ENCODE measurements at places on chromosomes 7 and 10.

GRCh38 chr10:120593693-120594092, 136.7 kb downstream of the PLPP4 start:
- DNase-seq, result no peak

DNA sequence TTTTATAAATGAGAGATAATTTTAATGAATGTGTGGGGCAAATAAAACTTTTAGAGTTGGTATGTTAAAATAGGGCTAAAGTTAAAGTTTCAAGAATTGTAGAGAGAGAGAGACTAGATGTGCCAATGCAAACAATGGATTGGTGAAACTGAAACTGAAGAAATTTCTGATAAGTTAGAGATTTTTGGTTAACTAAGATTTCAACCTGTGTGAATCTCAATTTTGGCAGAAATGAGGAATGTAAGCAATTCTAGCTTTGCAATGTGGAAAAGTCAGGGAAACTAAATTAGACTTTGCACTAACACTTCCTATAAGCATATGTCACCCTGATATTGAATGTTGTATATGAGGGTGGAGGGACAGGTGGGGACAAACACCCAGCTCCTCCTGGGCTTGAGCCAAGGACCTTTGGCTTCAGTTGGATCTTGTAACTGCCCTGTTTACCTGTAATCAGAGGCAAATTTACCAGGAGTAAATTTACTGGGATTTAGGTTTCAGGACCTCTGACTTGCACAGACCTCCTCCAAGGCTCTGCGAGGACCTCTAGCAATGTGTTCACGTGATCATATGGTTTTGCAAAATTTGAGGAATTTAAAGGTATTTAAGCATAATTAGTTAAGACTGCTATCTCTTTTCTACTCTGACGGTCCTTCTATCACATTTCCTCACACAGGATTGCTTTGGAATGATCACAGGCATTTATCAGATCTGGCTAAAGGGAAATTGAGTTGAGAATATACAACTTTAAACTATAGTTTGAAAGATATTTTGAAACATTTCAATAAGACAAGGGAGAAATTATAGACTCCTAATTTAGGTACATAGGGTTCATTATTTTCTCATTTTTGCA, 33.1 kb upstream of the RPA3 start:
- DNase-seq, result no peak

GRCh38 chr7:2719007-2719406, 31.0 kb downstream of the AMZ1 start:
- DNase-seq, result peak; percentile 24

GRCh38 chr10:79059859-79060379, 8.8 kb upstream of the ZMIZ1 start:
- DNase-seq, result no peak

DNA sequence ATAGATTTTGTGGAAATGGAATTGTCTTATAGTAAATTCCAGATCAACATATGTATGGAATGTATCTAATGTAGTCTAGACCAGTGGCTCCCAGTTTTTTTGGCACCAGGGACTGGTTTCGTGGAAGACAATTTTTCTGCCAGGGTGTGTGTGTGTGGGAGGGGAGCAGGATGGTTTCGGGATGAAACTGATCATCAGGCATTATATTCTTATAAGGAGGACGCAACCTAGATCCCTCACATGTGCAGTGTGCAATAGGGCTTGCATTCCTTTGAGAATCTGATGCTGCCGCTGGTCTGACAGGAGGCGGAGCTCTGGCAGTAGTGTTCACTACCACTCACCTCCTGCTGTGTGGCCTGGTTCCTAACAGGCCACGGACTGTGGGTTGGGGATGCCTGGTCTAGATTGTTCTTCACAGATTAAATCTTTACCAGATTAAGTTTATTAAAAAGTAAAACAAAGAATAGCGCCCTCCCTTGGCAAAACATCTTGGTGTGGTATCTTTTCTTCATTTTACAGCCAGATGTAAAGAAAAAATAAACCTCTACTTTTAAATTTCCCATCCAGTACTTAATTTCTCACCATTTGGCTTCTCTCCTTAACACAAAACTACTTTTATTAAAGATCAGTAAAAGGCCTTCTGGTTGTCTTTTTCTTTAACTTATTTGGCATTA, 48.4 kb downstream of the SEPTIN7 start:
- DNase-seq, result no peak

GRCh38 chr7:33824911-33825459, 80.4 kb upstream of the BMPER start:
- no peak for DNase-seq

- no peak for DNase-seq
These were observed 9.2 kb downstream of the DPCD start for GRCh38 chr10:101597091-101597900.

DNA sequence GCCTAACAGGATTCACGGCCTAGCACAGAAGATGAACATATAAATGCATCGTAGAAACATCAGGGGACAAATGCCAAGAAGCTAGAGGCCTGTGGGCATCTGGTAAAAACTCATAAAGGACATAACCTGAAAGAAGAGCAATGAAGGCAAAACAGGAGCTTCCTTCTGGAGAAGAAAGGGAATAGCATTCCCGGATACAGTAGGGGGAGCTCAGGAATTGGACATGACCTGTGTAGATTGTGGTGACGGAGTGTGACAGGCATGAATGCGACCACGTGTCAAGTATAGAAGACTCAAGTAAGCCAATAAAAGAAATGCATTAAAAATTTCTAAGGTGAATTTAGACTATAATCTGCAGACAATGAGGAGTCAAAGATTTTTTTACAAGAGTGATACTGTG, 270.1 kb downstream of the AGMO start:
- peak; percentile 14 for DNase-seq

DNA sequence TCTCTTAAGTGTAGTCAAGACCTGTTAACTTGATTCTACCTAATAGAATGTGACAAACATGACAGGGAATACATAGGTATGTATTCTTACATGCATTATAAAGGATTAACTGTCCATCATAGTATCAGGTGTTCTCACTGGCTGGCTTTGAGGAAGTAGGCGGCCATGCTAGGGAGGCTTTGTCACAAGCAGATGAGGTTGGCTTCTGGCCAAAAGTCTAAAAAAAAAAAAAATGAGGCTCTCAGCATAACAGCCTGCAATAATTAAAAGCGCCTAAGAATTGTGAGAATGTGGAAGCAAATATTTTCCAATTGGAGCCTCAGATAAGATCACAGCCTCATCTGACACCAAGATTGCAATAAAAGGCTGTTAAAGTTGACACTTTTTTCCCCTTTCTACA, 1256.8 kb upstream of the SORCS1 start:
- DNase-seq, result no peak

Measured in SW480 (cell line).